Activated CD8-positive, alpha-beta T cell treated with anti-CD3 and anti-CD28 coated beads for 36 hours (primary cell): ENCODE measurements at places on chromosomes 2 and 18. TPM values are rescaled to one million over a fixed set of nuclear protein-coding genes. Genes with fewer than 3 reads are reported as not detected.

DNA sequence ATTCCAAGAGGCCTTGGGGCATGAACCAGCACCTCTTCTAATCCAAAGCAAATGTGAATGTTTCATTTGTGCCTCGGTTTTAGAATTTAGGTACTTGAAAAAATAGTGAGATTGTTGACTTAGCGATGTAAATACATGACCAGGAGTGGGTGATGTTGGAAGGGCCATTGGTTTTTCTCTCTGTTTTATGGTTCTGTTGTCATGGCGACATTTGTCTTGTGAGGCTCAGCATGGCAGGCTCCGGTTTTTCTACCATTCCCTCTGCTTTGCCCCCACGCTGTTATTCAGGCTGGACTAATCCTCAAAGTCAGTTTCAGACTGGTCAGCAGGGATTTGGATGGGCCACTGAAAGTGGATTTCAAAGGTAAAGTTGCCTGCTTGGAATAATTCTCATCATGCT, 255.4 kb downstream of the ALPK2 start:
- DNase-seq: no peak

GRCh38 chr18:50895350-50896045, 16.6 kb downstream of the ME2 start:
- DNase-seq: no peak

DNA sequence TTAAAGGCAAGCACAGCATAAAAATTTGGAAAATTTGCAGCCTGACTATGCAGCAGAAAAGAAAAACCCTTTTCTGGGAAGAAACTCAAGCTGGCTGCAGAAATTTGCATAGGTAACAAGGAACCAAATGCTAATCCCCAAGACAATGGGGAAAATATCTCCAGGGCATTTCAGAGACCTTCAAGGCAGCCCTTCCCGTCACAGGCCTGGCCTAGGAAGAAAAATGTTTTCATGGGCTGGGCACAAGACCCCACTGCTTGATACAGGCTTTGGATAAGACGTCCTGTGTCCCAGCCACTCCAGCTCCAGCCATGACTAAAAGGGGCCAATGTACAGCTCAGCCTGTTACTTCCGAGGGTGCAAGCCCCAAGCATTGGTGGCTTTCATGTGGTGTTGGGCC, 717.6 kb downstream of the TDRD15 start:
- no peak for DNase-seq

DNA sequence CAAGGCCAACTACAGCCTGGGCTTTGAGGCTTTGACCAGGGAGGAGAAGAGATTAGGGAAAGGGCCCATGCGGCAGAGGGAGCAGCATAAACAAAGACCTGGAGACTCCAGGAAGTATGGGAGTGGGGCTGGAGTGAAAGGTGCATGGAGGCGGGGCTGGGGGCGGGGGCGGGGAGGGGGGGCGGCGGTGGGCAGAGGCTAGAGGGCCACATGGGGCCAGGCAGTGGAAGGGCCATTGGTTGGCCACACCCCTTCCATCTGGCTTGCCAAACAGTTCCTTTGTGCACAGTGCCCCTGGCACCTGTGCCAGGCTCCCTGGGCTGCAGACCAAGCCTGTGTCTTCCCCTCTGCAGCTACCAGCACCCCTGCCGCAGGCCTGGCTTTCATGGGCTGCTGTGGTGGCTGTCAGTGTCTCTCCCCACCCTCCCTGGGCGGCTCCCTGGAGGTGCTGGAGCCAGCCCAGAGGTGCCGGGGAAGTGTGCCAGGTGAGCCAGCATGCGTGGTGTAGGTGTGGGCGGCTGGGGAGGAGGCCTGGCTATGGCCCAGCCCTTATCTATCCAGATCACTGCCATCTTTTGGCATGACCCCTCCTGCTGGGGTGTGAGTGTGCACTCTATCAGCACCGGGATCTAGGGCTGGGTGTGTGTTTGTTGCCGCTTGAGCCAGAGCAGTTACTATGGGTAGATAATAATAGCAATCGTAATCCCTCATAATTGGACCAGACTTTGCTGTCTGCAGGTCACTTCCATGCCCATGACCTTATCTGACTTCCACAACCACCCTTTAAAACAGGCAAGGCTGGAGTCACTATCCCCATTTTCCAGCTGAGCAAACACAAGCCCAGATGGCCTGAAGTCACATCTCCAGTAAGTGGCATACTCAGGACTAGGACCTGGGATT, 30.5 kb downstream of the DNMT3A start:
- DNase-seq: no peak

- no peak for DNase-seq
Measured at GRCh38 chr2:33411765-33412164, 64.7 kb upstream of the RASGRP3 start.

DNA sequence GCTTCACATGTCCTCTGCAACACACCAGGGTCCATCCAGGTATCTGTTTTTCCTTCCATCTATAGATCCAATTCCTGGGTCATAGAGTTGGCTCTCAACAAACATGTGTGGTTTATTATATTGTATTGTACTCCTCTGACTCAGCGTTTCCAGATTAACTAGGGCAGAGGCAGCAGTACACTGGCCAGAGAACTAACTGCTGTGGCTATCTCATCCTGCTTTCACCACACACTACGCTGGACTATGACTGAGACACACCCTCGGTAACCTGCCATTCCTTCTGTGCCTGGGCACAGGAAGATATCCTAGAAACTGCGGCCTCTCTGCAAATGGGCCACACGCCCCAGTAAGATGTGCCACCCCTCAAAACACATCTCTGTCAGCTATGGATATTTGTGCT, 159.8 kb upstream of the STK17B start:
- no peak for DNase-seq

Gene DCC
- not detected for total RNA-seq

DNA sequence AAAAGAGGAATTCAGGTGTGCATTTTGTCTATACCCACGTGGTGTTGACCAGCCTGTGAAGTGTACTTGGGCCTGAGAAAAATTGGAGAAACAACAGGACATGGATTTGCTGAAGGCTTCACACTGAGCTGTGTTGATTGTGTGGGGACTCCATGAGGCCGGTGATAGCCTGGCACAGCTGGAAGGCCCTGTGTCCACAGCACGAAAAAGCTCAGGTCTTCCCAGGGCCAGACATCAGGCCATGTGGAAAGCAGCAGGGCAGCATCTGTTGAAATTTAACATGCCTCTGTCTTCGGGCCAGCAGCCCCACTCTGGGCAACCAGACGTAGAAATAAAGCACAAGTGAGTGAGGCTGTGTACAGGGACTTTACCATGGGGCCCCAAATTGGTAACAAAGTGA, 84.1 kb downstream of the HS6ST1 start:
- DNase-seq: no peak

DNA sequence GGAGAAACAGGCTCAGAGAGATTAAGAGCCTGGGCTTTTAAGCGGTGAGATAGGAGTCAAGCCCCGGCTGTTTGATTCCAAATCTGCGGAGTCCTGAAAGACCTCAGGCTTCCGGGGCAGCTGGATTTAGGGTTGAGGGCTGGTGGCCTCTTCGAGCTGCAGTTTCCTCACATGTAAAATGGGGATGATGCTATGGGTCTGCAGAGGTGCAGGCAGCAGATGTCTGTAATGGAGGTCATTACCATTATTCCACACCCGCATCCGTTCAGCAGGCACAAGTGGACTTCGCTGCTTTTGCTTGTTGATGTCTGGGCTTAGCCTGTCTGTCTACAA, 175.6 kb upstream of the HS6ST1 start:
- DNase-seq: no peak

DNA sequence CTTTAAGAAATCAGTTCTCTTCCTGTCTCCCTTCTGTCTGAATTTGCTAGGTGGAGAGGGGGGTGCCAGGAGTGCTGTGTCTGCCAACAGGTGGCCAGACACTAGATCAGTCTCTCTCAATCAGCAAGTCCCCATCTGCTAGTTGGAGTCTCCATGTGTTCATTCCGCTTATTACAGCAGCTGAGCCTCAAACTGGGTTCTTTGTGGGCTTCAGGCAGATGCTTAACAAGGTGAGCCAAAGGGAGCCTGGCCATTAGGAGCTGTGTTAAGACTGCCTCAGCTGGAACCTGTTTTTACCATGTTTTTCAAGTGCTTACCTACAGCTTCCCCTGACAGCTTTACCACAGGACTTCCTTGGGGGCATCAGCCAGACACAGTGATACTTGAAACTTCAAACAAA, 401.9 kb downstream of the LRP1B start:
- no peak for DNase-seq

Gene SGPP2
- total RNA-seq: 2.8 TPM

DNA sequence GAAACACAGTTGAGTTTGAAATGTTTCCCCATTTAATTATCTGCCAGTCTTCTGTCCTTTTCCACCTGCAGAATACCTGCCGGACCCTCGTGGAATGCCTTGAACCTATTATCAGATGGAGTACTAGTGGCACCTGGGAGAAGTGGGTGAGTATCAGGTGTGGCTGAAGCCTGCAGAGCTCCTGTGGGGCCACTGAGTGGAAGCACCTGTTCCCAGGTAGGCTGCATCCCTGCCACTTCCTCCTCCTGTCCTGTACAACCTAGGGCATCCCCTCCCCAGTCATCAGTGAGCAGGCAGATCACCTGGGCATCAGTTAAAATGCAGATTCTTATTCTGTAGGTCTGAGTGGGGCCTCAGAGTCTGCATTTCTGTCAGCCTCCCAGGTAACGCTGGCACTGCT, 80.8 kb upstream of the BZW1 start:
- DNase-seq: no peak

DNA sequence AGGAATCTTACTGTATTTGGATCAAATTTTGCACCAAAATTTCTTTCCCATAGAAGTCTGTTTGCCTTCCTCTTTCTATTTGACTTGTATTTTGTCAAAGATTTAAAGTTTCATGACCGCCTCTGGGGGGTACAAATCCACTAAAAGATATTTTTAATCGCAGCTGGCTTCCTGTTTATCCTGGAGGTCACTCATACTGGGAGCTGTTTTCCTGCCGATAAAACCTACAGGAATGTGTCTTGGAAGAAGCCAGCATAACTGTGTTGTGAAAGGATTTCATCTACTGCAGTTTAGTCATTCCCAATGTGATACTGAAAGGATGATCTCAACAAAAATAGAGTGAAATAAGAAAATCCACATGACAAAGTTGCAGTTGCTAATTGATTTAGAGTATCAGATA, 184.0 kb downstream of the RIT2 start:
- DNase-seq: no peak

Gene PROKR1
- not detected for total RNA-seq

Gene ALPG
- total RNA-seq: not detected

DNA sequence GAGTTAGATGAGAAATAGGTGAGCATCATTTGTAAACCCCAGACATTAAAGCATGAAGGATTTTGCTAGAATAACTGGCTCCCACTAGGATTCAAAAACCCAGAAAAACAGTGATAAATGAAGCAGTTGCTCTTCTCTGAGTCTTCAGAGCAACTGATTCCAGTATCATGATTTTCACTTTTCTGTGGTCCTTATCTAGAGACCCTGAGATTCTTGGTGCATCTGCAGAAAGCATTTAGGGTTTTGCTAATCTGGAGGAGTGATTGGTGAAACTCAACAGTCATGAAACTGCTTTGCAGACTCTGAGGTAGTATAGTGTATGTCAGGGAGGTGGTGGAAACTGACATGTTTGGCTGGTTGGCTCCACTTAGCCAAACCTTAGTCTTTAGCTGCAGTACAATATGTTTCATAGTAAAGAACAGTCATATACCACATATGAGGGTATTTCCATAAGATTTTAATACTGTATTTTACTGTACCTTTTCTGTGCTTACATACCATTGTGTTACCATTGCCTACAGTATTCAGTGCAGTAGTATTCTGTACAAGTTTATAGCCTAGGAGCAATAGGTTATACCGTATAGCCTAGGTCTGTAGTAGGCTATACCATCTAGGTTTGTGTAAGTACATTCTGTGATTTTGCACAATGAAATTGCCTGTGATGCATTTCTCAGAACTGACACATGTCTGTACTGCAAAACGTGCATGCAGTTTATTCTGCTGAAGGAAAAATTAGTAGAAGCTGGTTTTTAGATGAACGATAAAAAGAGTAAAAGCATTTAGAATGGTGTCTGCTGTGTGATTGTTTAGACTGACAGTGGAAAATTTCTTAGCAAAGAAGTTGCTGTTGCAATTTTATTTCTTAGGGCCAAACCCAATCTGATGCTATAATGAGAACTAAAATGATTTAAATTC, 23.8 kb downstream of the EML4 start:
- DNase-seq: peak; percentile 33

DNA sequence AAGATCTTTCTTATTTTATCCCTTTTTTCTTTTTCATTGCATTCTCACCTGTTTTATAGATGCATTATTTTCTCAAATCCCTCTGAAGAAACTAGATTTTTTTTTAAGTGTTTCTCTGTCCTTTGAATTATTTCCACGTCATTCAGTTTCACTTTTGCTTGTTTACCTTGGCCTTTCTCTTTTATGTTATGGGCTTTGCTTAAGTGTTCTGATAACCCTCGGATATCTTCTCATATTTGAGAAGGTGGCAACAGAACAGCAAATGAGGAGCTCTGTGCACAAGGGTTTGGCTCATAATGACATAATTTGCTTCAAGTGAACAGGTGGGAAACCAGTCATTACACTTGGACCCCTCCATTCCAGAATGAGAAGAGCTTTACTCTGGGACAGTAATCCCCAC, 111.9 kb downstream of the C1D start:
- no peak for DNase-seq

Gene ACAA2
- 84.6 TPM for total RNA-seq

Gene LAMA1
- total RNA-seq: not detected

- DNase-seq: no peak
Measured at GRCh38 chr2:218319813-218320365, 27.6 kb upstream of the TMBIM1 start.

DNA sequence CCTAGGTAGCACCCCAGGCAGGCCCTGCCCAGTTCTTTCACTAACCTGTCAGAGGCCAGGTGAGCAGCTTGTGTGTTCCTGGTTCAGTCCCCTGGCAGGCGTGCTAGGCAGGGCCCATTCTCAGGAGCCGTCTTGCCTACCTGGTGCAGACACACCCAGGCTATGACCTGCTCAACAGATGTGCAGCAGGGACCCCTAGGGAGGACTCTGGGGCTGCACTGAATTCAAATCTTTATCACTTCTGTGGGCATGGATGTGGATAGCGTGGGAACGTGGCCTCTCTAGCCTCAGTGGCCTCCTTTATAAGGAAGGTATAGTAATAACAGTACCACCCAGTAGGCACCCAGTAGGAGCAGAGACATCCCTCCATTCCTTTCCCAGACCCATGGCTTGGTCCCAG, 48.4 kb downstream of the PLEKHB2 start:
- no peak for DNase-seq

DNA sequence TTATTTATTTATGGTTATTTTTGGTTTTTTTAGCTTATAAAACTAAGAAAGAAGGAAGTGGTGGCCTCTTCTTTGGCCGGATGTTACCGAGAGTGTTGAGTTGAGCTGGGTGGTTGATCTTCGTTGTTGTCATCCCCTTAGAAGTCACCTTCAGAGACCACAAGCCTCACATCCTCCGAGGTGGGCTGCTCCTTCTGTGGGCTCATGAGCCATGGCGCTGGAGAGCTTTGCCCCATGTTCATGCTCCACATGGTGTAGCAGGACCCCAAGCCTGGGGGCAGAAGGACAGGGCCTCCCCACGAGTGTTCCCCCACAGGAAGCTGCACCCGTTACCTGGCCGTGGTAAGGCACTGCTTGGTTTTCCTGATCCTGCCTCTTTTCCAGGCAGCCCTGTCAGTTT, 23.4 kb downstream of the SNTG2 start:
- DNase-seq: peak; percentile 80

GRCh38 chr2:102385522-102385921, 29.9 kb downstream of the IL18R1 start:
- DNase-seq: no peak

Gene CCNT2
- 30.5 TPM for total RNA-seq

Gene TEX44
- total RNA-seq: not detected
